IPS DF 6.9 (cell line): ENCODE measurements at places on chromosomes 2 and 18.

DNA sequence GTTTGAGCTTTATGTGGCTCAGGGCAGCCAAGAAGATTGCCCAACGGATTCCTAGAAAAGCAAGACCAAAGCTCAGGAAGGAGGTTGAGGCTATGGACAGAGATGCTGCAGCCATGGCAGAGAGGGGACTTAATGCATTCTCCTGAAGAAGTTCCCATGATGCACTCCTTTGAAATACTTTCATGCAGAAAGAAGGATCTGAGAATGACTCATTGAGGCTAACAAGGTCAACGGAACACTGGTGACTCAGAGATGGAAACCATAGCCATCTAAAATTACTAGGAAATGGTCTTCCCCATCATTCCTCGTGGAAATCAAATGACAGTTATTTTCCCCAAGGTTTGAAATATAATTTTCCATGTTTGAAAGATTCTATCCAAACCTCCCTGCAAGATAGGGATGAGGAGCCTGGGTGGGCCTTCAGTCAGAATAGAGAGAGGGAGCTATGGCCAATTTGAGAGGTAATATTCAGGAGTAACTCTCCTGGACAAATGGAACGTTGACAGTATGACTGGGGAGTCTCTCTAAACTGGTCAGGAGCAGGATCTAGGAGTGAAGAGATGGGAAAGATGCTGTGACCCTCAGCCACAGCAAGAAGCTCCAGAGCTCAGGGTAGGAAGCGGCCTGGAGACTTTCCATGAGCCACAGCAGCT lies 63.0 kb downstream of the REEP1 start:
- DNase-seq: no peak

- DNase-seq: no peak
Measured at GRCh38 chr18:70190529-70190928, 15.0 kb downstream of the RTTN start.

- DNase-seq: no peak
Measured at GRCh38 chr2:13335862-13336535, 619.3 kb downstream of the TRIB2 start.

GRCh38 chr2:68293755-68294154 lies 26.0 kb downstream of the CNRIP1 start:
- no peak for DNase-seq

- DNase-seq: no peak
Measured at GRCh38 chr2:7480431-7480830, 563.2 kb downstream of the RNF144A start.

- DNase-seq: no peak
Measured at GRCh38 chr2:176193048-176193447, 4.6 kb downstream of the HOXD1 start.

GRCh38 chr18:62566199-62566598 lies 43.4 kb downstream of the ZCCHC2 start:
- no peak for DNase-seq

DNA sequence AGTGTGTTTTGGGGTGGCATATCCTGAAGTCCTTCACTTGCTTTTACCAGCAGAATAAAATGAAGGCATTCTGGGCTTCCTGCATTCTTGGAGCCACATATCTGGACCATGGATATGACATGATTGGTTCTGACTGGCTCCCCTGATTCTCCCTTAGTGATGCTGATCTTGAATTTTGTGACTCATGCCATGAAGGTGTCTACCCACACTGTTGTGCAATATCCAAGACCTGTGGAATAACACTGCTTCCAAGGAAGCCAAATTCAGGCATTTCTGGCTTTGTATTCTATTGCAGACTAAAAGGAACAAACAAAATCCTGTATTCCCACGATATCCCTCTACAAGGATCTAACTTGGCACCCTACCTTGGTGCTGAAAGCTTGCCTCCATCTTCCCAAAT lies 125.8 kb downstream of the LYPD6B start:
- no peak for DNase-seq

GRCh38 chr2:216495656-216496055 lies 3.0 kb upstream of the RPL37A start:
- DNase-seq: no peak

DNA sequence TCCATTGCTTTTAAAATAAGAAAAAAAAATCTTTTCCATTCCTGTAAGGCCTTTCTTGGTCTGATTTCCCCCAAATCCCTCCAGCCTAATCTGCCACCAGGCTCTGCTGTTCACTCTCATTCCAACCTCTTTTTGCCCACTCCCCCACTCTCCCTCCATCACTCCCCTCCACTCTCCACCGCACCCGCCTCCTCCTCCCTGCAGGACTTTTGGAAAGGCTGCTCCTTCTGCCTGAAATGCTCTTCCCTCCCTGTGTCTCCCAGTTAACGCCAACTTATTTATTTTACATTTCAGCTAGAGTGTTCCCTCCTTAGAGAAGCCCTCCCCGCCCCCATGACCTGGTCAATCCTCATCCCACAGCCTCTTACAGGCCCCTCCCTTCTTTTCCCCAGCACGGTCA lies 4.7 kb upstream of the WNT6 start:
- DNase-seq: no peak

GRCh38 chr2:234995332-234996068 lies 43.7 kb downstream of the SH3BP4 start:
- DNase-seq: no peak

- no peak for DNase-seq
Measured at GRCh38 chr2:239606741-239607516, 206.1 kb upstream of the HDAC4 start.

DNA sequence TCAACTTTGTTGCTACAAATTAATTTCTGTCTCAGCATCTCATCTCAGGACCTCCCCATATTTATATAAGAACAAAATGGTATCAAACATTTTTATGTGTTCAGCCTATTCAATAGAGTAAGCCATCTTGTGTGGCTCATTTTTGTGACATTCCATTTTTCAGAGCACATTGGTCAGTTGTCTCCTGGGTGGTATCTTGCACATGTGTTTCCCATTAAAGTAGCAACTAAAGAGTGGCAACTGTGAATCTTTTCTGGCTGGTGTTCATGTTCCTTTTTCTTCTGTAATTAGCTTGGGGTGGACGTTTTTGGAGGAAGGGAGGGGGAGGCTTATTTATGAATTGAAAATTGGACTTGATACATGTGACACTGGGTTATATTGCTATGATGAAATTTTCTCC lies 45.4 kb upstream of the EFEMP1 start:
- no peak for DNase-seq

- no peak for DNase-seq
Measured at GRCh38 chr2:239539083-239539775, 138.4 kb upstream of the HDAC4 start.

DNA sequence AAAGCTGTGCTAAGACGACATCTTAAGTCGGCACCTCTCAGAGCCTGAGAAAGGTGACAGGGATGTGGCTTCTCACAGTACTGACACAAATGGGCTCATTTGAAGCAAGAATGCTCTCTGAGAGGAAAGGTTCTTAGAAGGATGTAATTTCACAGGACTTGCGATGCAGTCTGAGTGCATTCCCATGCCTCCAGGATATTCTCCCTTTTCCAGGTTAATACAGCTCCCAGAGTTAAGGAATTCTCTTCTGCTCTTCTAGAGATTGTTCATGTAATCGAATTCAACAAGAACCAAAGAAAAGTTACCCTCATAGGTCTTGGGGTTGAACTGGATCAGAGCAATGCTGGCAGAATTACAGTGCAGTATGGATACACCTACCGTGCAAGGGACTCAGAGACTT lies 131.0 kb downstream of the GALR1 start:
- no peak for DNase-seq

DNA sequence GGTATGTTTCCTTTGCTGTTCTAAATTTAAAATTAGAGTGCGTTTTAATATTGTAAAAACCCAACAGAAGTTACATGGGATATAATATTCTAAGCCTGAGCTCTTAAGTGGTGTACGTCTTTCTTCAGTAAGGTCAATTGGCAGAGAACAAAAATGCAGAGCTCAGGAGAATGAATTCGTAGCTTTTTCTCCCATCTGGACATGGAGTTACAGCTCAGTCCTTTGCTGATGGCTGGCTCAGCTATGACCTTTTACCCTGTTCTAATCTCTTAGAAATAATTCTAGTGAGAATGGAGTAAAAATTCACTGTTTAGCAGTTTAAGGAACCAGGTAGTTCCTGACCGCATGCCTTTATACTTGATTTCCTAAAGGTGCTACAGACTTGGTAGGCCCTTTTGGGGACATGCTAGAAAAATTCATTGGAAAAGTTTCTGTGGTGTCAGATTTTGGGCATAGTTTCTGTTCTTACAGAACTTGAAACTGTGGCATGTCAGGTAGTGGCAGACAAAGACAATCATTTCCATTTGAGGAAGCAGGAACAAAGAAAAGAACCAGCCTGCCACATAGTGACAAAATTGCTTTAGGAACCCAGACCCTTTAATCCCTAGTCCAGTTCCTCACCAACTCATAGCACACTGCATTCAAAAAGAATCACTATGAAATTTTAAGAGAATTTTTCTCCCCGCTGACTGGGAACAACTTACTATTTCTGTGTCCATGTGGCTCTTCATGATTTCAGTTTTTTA lies 566.8 kb upstream of the ZNF804A start:
- no peak for DNase-seq

DNA sequence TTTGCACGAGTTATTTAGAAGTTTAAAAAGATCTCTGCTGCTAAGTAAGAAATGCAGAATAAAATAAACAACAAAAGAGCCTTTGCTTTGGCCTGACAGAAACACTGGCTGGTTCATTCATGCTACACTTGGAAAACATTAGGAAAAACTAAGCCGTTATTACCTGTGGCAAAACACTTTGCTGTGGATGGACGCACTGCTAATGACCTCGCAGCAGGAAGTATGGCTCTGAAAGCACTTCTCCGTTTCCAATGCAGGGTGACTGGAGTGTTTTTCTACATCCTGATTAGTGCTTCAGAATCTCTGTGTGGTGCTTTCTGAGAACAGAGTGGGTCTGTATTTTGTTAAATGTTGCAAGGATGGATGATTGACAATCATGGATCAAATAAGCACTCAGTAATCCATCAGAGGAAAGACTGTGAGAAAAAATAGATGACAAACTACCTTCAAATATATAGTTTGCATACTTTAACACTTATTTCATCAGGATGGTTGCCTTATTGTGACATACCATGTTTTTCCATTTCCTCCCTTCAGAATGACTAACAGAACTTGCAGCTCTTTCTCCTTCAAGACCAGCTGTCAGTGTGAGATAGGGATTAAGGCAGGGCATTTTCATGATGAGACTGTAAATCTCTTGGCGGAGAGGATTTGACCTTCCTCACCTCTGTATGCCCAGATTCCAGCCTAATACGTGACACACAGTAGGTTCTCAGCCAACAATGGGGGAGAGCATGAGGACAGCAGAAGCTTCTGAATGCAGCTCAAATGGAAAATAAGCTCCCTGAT lies 38.0 kb downstream of the LINC00305 start:
- no peak for DNase-seq

GRCh38 chr2:219010873-219011272 lies 17.7 kb upstream of the CRYBA2 start:
- DNase-seq: no peak

GRCh38 chr2:130776550-130776949 lies 21.2 kb downstream of the AMER3 start:
- DNase-seq: no peak

GRCh38 chr2:127277028-127277427 lies 16.9 kb downstream of the ERCC3 start:
- no peak for DNase-seq

DNA sequence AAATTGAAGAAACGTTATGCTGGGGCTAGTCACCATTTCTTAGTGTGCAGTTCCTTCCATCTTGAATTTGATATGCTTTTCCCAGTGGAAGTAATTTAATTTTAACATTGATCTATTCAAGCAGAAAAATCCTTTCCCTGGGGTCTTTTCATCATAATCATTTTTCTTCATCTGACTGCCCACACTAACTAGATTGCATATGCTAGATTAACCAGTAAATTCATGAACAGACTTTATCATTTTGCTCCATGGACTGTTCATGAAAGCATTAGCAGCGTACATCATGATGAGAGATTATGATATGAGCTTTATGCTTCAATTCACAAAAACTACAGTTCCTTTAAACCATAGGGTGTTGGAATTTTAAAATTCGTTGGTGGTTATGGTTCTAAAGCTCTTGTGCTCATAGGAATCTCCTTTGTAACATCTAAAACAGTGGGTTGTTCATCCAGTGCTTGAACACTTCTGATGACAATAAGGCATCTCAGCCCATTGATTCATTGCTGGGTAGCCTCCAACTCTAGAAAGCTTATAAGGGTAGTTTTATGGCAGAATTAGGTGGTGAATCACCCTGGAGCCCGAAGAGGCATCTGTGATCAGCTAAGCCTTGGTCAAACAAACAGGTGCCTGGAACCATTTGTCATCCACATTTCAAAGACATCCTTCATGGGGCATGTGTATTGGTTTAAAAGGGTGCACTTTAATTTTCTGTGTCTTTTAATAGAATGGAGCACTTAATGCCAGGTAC lies 77.2 kb upstream of the NDUFV2 start:
- no peak for DNase-seq

- no peak for DNase-seq
Measured at GRCh38 chr2:193695367-193695766, 1500.6 kb upstream of the TMEFF2 start.

GRCh38 chr2:191155608-191156071 lies 4.8 kb upstream of the STAT4 start:
- no peak for DNase-seq

- no peak for DNase-seq
Measured at GRCh38 chr2:182924306-182924705, 57.9 kb upstream of the FRZB start.

DNA sequence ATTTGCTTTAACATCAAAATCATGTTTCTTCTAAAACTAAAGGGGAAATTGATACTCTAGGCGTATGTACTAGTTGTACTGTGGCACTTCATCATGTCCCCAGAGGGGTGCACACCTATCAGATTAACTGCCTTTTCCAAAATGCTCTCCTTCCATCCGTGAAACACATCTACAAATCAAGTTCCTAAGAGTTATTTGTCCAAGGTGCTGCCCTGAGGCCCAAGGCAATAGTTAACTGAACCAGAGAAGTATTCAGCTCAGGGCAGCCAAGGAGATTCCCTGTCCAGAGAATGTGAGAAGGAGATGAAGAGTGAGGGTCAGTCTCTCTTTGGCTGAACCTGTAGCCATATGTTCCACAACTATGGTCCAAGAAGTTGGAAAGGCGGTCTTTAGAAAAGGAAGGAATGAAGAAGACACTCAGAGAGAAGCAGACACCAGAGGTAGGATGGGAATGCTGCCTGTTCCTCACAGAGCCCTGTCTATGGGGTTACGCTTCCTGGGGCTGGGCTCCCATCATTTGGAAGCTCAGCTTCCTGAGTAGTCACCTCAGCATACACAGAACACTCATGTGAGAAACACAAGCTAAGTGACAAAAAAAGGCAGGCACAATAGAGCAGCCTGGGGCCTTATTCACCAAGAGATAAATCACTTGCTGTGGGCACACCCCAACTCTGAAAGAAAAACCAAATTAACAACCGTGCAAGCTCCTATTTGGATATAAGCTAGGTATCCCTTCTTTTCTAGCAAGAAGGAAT lies 55.6 kb downstream of the ANKRD44 start:
- no peak for DNase-seq

GRCh38 chr2:171154348-171154747 lies 6.3 kb downstream of the TLK1 start:
- no peak for DNase-seq

GRCh38 chr2:237901932-237902850 lies 42.8 kb downstream of the RAMP1 start:
- no peak for DNase-seq
